ENCODE measurements at places on chromosomes 1 and 21.

- no peak for DNase-seq
These were observed 5.4 kb downstream of the SLC6A9 start for GRCh38 chr1:44025816-44026215.

DNA sequence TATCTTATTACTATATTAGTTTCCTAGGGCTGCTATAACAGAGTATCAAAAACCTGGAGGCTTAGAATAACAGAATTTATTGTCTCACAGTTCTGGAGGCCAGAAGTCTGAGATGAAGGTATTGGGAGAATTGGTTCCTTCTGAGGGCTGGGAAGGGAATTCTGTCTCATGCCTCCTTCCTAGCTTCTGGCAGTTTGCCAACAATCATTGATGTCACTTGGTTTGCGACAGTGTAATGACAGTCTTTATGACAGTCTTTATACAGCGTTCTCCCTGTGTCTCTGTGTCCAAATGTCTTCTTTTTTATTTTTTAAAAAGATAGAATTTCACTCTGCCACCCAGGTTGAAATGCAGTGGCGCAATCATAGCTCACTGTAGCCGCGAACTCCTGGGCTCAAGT lies 15.8 kb upstream of the CENPF start:
- DNase-seq, result no peak

- peak; percentile 82 for DNase-seq
These were observed 145.0 kb downstream of the DHRS3 start for GRCh38 chr1:12472798-12473551.

DNA sequence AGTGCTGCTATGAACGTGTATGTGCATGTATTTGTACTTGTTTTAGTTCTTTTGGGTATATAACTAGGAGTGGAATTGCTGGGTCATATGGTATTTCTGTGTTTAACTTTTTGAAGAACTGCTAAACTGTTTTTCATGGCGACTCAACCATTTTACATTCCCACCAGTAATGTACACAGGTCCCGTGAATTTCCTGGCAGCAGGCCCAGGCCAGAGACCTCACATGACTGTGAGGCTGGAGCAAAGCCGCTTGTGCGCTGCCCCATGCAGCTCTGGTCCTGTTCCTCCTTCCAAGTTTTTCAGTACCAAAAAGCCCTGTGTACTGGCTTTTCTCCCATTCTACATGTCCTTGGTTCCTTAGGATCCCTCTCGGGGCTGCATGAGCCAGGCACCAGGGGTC lies 29.6 kb downstream of the ACOT11 start:
- peak; percentile 63 for DNase-seq

DNA sequence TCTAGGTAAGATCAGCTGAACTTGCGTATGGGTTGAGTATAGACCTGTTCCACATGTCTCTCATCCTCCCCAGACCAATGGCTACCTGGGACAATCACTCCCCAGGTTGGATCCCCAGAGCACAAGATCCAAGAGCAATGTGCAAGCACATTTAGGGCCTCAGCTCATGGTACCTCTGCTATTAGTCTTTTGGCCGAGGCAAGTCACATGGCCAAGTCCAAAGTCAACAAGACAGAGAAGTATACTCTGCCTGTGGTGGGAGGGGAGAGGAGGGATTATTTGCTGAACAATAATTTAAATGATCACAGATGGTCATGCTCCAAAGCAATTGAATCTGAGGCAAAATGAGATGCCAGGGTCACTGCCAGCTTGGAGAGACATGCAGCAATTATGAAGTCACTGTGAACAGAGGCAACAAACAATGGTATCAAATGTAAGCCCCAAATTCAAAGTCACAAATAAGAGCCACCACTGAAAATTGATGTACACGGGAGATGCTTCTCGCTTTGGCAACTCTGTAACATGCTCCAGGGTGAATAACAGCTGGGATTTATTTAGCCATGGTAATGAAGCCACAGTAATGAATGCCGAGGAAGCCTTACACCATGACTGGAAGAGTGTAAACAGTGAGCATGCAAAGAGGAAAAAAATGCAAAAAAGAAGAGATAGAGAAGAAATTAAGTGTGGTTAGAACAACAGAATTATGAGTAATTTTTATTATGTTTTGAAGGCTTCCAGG lies 149.1 kb downstream of the ZNF281 start:
- DNase-seq, result no peak

- no peak for DNase-seq
These were observed 38.2 kb upstream of the TARDBP start for GRCh38 chr1:10973956-10974881.

DNA sequence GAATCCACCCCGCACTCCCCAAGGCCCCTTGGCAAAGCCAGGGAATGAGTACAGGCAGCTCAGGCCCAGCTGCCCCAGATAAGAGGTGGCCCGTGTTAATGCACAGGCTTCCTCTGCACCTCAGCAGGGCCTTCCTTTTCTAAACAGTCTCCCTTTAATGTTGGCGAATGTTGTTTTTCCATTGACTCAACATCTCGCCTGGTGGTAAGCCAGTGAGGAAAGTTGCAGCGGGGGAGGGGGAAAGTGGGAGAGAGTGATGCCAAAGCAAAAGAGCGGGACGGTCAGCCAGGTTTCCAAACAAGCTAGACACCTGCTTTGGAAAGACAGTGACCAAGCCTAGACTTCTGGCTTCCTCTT lies 10.3 kb upstream of the PROX1 start:
- no peak for DNase-seq

- no peak for DNase-seq
These were observed 257.3 kb downstream of the KCNJ6 start for GRCh38 chr21:37658817-37659458.

DNA sequence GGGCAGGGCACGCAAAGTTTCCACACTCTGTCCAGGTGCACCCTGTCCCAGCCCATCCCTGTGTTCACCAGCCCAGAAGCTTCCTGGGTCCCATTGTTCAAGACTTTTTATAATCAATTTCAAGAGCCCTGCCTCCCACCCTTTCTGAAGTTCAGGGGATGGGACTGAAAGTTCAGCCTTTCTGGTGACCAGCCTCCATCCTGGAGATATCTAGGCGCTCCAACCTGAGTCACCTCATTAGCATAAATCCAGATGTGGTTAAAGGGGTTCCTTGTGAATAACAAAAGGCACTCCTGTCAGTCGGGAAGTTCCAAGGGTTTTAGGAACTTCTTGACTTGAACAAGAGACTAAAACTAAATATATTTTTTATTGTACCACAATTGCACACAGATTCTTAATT lies 48.4 kb upstream of the RAP1A start:
- DNase-seq, result no peak

Data from hematopoietic multipotent progenitor cell treated with erythropoietin and hydrocortisone succinate and interleukin-3 and kit ligand, for 8 days (in vitro differentiated cells).